ENCODE measurements at places on chromosomes 1 and 21.

- peak; percentile 22 for DNase-seq
Observed at GRCh38 chr1:199113265-199113869, 474.5 kb downstream of the PTPRC start.

DNA sequence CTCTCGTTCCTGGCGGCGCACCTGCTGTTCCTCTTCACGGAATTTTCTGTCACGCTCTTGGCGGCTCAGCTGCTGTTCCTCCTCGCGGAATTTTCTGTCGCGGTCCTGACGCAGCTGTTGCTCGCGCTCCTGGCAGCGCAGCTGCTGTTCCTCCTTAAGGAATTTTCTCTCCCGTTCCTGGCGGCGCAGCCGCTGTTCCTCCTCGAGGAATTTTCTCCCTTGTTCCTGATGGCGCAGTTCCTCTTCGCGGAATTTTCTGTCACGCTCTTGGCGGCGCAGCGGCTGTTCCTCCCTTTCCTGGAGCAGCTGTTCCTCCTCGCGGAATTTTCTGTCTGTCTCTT is 6.4 kb downstream of the TCHH start:
- DNase-seq: no peak

DNA sequence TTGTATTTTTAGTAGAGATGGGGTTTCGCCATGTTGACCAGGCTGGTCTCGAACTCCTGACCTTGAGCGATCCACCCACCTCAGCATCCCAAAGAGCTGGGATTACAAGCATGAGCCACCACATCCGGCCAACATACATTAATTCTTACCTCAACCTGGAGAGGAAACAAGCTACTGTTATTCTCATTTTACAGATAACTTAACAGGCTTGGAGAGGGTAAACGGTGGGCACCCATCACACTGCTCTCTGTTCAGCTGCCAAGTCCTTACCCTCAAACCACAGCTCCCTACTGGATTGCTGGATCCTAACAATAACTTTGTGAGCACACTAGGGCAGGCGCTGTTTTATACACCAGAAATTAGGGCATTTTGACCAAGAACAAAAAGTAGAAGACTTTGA is 93.6 kb upstream of the BARHL2 start:
- no peak for DNase-seq

DNA sequence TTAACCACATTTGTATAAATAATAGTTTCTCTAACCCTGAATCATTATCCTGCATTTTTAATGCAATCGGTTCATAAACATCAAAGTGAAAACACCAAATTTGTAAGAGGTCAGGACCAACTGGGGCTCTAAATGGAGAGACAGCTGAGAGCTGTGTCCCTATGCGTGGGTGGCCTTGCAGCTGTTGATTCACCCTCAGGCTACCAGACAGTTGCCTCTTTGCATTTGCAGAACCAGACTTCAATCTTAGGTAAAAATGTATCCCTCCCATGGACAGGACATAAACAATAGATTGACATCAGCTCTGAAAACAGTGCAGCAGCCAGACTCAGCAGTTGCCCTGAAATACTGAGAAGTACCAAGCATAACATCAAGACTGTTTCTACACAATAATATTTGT is 8.8 kb upstream of the TGFB2 start:
- DNase-seq: no peak

DNA sequence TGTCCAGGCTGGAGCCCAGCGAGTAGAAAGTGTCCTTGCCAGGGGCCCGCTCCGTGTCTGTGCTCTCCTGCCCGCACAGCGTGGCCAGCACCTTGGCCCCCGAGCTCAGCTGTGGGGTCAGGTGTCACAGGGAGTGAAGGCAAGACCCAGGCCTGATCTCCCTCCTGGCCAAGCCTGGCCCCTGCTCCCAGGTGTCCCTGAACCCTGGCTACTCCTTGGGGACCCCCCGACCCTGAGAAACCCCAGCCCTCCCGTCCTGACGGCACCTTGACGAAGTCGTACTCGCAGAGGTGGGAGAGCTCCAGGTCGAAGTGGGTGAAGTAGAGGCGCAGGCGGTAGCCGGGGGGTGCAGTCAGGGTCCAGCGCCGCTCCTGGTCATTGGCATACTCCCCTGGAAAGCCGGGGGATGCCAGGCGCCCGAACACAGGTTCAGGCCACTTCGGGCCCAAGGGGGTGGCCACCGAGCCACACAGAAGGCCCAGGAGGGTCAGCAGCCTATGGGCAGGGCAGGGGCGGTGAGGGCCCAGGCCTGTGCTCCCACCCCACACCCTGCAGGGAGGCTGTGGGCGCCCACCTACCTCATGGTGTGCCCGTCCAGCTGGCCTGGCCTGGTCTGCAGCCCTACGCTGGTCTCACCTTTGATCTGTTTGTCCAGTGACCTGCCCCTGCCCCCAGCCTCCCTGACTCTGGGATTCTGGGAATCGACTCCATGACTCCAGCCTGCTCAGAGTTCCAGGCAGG is at the start of gene MASP2:
Gene MASP2 (minus strand): TSS at position 615 of the 741 bp plus-strand sequence. CDS start 32 bp downstream, at position 583.
- DNase-seq: no peak

DNA sequence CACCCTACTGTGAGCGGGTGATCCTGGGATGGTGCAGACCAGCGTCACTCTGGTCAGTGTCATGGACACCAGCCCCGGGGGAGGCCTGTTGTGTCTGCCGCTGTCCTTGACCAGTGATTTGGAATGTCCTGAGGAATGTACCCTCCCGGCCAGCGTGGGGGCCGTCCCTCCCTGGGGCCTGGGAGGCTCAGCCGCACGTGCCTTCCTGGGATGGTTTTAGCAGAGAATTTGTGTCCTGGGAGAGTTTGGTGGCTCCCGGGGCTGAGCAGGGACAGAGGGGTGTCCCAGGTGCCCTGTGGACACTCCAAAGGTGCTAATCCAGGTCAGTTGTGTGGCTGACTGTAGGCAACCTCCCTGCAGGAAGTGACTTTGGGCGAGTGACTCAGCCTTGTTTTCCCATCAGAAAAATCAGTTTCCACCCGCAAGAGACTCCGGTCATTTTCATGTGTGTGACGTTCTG is 6.2 kb downstream of the ARHGEF16 start:
- DNase-seq: no peak

GRCh38 chr1:185358957-185359356 is 41.9 kb upstream of the IVNS1ABP start:
- DNase-seq: no peak

DNA sequence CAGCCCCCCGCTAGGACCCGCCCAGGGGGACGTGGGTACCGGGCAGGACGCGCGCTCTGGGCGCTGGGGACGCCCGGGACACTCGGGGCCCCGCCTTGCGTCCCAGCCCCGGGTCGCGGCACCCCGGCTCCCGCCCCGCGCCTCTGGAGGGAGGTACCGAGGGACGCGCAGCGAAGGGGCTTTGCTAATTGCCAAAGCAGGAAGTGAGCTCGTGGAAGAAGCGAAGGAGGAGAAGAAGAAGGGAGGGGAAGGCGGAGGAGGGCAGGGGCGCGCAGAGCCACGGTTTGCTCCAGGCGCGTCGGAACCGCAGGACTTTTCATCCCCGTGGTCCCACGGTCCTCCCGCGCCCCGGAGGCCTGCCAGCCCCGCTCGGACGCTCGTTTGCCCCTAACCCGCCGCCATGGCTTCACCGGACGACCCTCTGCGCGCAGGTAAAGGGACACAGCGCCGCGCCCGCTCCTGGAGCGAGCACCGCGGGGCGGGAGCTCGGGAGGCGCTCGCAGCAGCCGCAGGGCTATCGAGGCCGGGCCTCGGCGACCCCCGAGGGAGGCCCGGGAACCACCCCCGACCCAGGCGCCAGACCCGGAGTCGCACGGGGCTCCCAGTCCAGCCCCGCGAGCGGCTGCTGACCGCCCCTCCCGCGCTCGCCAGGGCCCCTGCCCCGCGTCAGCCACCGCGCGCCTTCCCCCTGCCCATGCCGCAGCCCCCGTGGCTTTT is 1.3 kb downstream of the EDARADD start:
- peak; percentile 23 for DNase-seq

GRCh38 chr21:34952701-34953100 is 96.4 kb downstream of the RUNX1 start:
- DNase-seq: no peak

DNA sequence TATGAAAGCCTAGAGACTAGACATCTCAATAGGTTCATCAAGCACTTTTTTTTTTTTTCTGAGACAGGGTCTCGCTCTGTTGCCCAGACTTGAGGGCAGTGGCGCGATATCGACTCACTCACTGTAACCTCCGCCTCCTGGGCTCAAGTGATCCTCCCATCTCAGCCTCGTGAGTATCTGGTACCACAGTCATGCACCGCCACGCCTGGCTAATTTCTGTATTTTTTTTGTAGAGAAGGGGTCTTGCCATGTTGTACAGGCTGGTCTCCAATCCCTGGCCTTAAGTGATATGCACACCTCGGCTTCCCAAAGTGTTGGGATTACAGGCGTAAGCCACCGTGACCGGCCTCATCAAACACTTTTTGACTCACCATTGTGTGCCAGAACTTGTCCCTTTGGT is 613 bp upstream of the GPATCH4 start:
- no peak for DNase-seq
